ENCODE measurements at places on chromosomes 5 and 9.

- DNase-seq = no peak
Observed at GRCh38 chr9:85478847-85479246, 262.9 kb downstream of the AGTPBP1 start.

- DNase-seq = no peak
Observed at GRCh38 chr5:135833961-135834638, 363 bp upstream of the SLC25A48 start.

DNA sequence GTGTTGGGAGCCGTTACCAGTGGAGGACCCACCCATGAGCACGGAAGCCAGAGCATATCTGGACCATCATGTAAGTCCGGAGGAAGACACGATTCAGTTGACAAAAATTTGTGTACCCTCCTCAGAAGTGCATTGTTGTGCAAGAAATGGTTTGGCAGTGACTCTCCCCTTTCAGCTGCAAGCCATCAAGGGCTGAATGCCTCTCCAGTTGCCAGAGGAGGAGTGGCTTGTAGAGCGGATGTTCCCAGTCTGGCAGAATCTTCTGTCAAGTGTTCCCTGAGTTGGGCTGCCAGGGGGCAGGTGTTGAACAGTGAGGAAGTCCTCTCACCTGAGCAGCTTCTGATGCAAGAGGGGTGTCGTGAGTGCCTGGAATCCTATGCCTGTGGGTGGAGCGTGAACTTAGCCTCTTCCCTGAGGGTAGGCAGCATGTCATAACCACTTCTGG lies 27.6 kb upstream of the CDKN2AIPNL start:
- DNase-seq = no peak

DNA sequence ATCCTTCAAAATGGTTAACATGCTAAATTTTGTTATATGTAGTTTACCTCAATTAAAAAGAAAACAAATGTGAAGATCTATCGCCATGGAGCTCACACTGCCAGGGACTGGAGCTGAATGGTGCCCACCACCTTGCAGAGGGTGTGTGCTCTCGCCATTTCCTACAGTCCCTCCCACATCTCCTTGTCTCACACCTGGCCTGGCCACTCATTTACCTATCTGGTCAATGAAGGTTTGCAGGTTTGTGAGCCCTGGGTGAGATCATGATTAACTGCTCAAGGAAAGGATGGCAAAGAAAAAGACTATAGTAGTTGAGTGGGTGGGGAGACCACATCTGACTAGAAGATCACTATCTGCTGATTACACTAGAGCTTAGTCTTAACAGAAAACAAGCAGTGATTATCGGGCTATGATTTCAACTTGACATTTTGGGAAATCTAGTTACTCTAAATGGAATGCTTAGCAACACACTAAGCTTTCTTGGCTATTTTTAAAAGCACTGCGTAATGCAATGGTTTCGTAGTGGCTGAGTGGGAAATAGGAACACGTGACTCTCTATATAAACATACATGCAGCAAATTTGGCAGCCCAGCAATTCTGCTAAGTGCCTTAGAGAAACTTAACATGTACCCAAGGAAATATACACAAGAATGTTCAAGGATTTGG lies 27.3 kb downstream of the PUM3 start:
- no peak for DNase-seq

DNA sequence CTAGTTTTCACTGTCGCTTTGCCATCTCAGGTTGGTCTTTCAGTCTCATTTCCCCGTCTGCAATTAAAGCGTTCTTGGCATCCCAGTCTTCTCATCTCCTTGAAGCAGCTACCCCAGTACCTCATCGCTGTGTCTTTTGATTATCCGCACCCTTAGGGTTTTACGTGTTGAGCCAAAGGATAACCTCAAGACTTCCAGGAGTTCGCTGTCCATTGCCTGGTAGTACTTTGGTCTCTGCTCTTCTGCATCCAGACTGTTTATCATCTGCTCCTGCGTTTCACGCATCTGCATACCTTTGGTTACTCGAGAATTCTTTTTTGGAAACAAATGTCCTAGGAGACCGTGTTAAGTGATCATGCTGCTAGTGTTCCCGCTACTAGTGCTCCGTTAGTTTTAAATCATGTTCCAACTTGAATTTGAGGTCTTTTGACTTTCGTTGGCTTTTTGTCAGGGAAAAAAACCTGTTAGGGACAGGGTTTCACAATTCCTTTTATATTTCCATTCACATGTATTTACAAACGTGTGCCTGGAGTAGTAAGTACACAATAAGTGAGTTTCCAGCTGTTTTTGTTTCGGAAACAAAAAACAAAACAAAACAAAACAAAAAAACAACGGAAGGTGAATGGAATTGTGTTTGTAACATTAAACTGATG lies 888 bp downstream of the RABGAP1 start:
- DNase-seq = no peak

DNA sequence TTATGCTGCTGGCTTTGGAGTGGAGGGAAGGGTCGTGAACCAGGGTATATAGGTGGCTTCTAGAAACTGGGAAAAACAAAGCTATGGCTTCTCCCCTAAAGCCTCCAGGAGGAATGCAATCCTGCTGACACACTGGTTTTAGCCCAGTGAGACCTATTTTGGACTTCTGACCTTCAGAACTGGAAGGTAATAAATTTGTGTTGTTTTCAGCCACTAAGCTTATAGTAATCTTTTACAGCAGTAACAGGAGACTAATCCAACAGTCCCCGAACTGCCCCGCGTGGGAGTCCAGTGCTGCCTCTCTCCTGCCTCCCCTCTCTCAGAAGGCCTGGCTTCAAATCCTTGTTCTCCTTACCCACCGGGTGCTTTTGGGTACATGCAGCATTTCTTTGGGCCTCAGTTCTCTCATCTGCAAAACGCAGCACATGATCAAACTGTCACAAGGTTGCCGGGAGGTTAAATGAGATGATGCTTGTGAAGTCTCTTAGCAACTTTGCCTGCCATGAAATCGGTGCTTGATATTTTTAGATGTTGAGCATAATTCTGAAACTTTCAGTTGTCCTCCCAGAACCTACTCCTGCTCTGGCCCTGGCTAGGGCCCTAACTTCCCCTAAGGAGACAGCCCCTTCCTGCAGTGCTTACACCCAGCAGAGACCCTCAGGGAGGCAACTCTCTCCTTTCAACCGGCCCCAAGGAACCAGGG lies 127.3 kb upstream of the BOD1 start:
- peak; percentile 32 for DNase-seq

DNA sequence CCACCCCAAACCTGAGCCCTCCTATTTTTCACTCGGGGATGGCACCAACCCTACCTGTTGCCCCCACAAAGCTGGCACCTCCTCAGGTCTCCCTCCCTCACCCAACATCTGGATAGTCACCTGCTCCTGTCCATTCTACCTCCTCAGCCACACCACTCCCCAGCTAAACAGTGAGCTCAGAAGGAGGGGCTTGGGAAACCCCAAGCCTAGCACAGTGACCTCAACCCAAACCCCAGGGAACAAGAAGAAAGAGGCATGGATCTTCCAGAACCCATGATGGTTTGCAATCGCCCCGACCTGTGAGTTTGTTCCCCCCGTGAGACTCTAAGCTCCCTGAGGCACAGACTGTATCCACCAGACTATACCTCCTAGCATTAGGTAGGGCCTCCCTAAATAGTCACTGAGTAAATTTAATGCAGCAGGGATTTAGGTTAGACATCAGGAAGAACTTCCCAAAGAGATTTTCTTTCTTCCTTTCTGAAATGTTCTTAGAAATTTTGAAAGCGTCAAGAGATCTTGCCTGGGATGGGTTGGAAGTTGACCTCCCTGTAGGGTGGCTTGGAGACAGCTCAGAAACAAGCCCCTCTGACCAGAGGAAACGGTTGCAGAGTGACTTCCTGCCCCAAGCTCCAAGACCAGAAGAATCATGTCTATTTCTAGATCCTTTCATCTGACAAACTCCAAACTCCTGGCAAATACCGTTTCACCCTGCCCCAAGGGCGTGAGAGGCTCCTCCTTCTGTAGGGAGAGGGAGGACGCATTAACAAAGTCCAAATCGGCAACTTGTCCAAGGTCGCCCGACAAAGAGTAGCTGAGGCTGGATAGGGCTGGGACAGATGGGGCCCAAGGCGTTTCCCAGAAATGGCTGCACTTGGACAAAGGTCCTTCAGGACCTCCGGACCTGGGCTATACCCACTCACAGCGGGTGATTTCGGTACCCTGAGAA lies 4.1 kb downstream of the FIBCD1 start:
- no peak for DNase-seq

DNA sequence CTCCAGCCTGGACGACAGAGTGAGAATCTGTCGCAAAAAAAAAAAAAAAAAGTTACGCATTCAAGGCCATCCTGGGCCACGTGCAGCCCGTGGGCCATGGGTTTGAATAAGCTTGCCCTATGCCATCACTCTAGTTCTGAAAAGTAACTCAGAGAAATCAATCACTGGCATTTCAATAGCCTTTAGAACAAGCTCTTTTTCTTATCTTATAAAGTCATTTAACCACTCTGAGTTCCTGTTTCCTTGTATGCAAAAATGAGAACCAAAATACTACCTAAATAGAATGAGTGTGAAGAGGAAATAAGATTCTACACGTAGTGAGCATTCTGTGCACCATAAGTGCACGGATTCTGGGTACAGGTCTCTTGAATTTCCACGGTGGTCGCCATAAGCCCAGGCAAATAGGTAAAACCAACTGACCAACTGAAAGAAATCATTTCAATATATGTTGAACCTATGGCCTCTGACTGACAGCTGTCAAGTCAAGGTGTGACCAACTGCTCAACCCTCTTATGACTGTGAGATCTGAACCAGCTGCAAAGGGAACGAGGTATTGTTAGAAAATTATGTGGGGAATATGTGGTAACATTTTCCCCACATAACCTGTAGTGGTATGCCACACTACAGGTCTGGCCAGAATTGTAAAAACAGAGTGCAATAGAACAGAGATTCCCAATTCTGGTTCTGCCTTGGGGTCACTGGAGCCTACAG lies 143.9 kb upstream of the LHFPL2 start:
- no peak for DNase-seq

- DNase-seq = no peak
Observed at GRCh38 chr5:65307088-65307487, 174.6 kb downstream of the ADAMTS6 start.

GRCh38 chr5:161396171-161396570 lies 150.4 kb downstream of the GABRB2 start:
- DNase-seq = no peak

DNA sequence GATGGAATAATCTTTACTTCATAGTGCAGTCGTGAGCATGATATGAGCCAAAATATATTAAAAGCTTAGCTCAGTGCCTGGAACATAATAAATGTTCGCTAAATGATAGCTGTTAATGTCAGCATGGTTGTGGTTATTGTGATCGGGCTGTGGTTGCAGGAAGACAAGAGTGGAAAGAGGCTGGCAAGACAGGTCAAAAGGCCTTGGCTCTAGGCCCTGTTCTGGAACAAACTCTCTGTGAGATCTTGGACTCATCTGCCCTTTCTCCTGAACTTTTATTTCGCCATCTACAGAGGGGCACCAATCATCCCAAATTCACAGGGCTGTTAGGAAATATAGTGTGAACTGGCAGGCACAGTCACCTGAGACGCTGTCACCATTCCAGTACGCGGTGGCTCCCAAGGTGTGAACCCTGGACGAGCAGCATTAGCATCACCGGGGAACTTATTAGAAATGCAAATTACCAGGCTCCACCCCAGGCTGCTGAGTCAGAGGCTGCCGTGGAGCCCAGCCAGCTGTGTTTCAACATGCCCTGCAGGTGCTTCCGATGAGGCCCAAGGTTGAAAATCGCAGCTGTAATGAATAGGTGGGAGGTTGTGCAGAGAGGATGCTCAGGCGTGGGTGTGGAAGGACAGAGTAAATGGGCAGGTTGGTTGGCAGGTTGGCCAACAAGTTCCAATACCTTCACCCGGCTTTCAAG lies 50.2 kb upstream of the SAP30L start:
- DNase-seq = no peak

DNA sequence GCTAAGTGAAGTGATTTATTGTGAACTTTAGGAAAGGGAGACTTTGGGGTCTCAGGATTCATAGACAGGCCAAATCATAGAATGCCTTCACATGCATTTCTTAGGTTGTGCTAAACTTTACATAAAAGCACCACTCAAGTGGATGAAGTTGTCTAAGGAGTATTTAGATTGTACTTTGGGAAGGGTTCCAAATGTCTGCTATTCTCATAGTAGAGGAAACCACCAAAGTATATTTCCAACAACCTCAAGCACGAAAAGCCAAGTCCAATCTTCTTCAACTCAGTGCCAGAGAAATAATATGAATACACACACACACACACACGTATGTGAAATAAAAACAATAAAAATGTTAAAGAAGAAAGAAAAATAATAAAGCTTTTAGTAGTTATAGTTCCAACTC lies 41.8 kb downstream of the ENC1 start:
- DNase-seq = no peak

DNA sequence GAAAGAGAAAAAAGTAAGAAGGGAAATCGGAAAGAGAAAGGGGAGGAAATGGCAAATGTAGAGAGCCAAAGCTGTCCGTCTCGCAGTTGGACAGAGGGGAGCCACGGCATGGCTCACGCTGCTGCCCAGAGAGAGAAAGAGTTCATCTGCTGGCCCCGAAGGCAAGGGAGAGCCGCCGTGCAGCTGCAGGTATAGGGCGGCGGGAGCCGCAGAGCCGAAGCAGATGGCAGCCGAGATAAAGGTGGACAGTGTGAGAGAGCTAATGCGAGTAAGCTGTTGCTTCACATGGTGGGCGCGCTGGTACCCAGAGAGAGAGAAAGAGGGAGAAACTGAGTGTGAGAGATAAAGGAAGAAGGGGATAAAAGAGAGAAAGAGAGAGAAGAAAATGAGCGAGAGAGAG lies 188.4 kb upstream of the PPP1R26 start:
- DNase-seq = peak; percentile 51

- DNase-seq = no peak
Observed at GRCh38 chr5:175261037-175261436, 182.9 kb downstream of the DRD1 start.

GRCh38 chr5:122880170-122880689 lies 34.8 kb downstream of the SNX24 start:
- no peak for DNase-seq

DNA sequence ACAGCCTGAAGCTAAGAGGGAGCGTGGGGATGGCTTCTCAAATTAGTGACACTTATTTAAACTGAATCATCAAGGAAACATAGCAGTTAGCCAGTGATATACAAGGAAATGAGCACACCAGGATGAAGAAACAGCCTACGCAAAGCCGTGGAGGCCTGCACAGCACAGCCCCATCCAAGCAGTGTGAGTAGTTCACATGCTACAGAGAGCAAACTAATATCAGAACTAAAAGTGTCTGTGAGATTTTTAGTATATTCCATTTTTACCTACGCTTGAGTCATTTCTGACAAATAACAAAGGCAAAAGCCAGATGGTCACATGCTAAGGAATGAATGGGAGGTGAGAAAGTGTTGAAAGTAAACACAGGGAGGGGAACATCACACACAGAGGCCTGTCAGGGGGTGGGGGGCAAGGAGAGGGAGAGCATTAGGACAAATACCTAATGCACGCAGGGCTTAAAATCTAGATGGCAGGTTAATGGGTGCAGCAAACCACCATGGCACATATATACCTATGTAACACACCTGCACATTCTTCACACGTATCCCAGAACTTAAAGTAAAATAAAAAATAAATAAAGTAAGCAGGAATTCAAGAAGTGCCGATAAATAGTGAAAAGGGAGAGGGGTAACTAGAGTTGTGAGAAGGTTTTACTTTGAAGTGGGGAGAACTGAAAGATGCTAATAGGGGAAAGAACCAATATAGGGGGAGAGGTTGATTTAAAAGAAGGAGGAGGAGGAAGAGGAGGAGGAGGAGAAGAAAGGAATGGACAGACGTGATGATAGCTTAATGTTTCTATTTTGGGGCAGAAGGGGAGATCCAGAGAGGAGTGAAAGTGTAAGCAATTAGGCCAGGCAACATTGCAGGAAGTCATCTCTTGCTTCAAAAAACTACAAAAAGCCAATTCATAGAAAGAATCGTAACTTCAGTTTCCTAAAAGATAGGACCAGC lies 100.9 kb upstream of the PTGER4 start:
- no peak for DNase-seq

- no peak for DNase-seq
Observed at GRCh38 chr9:3170819-3171218, 326.9 kb upstream of the PUM3 start.

Data from NCI-H82 (cell line).